Activated naive CD8-positive, alpha-beta T cell treated with anti-CD3 and anti-CD28 coated beads, Interleukin-2, amount 50 U/mL, for 24 hours (primary cell): ENCODE measurements at places on chromosomes 3 and 15.

- DNase-seq = no peak
Measured at GRCh38 chr3:153600896-153601295, 438.9 kb downstream of the RAP2B start.

GRCh38 chr3:139715743-139716360 is 38.1 kb upstream of the NMNAT3 start:
- DNase-seq = no peak

GRCh38 chr15:69861331-69862171 is 236.2 kb downstream of the TLE3 start:
- no peak for DNase-seq

- no peak for DNase-seq
Measured at GRCh38 chr3:151351648-151352047, 22.3 kb upstream of the P2RY13 start.

DNA sequence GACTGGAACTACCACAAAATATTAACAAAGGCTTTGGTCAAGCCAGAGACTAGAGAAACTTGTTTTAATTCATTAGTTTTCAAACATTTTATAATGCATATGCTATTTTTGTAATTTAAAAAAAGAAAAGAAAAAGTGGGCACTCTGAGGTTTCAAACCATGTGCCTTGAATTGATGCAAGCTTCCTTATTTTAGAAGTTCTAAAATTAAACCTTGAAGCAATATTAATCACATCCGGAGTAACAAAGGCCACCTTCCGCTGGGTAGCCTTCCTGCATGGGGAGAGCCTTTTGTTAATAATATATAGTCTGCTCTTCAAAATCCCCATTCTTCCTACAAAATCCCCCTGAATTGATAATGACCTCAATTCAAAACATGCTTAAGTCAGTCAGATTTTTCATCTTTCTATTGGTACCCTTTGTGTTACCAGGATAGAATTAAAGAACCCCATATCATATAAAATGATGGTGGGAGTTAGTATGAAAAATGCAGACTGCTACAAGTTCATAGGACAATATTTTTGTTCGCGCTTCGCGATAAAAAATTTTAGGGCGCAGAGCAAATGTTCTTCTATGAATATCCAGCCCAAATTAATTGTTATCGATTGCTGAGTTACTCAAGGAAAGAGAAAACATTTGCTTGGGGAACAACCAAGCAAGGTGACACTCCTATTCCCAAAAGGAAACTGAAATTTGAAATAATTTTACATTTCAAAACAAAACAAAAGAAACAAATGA is 30.6 kb downstream of the LDHAL6B start:
- no peak for DNase-seq

- no peak for DNase-seq
Measured at GRCh38 chr15:49387471-49387870, 35.6 kb upstream of the FGF7 start.

DNA sequence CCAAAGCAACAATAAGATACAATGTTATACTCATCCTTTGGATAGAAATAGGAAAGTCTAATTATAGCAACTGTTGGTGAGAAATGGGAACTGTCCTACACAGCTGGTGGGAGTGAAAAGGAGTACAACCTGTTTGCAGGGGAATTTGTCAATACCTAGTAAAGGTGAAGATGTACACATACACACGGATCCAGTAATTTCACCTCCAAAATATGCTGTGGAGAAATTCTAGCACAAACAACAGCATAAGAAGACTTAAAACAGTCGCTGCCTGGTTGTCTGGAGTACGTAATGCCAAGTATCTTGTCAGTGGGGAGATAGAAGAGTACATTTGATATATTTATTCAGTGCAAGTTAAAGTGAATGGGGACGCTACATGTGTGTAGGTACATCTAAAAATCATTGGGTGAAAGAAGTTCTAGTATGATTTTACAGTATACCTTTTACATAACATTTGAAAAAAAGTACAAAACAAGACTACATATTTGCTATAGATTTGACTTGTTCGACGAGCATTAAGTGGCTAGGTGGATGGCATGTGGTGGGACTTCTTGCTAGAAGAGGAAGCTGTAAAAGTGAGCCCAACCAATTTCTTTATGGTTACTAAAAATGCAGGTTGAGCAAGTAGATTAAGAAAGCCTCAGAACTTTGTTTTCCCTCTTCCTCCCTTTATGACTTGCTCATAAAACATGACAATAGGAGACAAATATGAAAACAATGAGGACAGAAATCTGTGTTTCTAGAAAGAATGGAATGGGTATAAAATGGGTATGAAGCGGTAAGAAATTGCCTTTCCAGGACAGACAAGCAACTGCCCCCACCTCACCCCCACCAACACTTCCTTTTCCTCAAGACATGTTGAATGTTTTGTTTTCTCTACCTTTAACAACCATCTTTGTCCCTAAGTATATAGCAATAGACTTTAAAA is 50.2 kb upstream of the CCR4 start:
- DNase-seq = no peak

DNA sequence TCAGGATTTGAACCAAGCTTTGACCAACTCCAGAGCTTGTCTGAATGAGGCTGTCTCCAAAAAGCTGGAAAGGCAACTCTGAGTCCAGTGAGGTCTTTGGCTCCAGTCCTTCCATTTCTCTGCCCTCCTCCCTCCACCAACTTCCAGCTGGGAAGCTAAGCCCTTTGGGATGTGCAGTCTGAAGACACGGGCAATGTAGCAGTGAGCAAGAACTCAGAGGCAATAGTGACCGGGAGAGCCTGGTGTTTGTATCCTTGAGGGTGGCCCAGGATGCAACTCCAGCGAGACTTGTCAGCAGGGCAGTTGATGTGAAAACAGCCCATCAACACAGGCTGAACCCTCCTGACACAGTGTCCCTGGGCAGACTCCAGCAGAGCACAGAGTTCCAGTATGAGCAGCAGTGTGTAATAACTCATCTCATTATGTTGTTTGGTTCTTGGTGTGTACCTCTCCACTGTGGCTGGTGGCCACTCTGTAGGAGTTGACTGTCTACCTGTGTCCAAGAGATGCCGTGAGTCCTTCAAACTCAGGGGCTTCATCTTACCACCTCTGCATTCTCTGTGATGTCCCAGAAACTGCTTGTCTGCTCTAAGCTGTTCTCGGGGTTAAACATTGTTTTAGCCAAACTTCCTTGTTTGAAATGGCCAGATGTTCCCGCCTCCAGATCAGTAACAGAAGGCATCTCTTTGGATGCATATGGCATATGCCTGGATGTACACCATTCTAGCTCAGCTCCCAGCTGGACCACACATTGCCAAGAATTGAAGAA is 6.6 kb downstream of the CDCP1 start:
- DNase-seq = no peak

DNA sequence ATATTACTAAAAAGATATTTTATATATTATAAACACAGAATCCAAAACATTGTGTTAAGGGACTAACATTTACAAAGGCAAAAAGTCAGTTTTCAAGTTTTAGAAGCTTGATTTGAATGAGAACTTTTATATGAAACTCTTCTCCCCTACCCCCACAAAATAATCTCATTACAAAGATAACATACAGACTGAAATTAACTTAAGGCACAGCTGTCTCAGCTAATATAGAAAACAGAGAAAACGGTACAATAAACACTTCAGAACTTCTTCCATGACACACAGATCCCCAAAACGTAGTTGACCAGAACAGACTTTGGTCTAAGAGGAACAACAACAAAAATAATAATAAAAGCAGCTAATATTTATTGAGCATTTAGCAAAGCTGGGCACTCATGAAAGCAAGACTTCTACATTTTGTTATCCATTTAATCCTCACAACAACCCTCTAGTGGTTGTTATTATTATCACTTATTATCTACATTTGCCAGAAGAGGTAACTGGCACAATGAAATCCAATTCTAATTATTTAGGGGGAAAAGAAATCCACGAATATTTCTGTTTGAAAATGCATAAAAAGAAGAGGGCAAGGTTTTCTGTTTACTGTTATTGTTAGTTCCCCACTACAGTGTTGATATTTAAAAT is 68.1 kb downstream of the PFN2 start:
- DNase-seq = no peak

DNA sequence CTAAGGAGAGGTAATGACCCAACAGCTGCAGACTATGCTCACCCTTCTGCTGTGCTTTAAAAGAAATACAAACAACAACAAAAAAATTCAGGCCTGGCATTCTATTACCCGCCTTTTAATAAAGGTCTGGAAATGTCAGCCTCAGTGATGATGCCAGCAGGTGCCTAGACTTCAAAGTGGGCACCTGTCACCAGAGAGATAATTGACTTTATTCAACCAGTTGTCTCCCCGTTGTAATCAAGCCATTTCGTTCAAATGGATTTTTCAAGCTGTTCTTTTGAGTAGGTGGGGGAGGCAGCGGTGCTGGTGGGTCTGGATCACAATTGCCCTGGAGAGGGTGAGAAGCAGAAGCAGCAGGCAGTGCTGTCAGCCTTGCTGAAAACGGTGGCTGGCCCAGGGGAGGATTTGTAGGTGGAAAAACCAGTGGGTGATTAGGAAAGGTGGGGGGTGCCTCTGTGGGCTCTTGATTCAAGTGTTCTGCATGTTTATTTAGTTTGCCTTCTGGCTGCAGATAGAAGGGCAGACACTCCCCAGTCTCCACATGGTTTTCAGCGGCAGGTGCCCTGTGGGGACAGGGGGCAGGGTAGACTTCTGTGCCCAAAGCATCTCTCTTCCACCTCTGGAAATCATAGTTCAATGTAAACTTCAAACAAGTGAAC is 300.2 kb upstream of the SLCO3A1 start:
- DNase-seq = no peak

- no peak for DNase-seq
Measured at GRCh38 chr3:130975251-130975650, 51.4 kb downstream of the ASTE1 start.

- DNase-seq = peak; percentile 3
Measured at GRCh38 chr15:95733931-95734330, 596.6 kb upstream of the NR2F2 start.

GRCh38 chr3:100334488-100335351 is at the start of gene NIT2:
Gene NIT2, plus strand, starts transcription at chr3:100334757. Its CDS starts 35 bp downstream, at chr3:100334792.
- DNase-seq = peak; percentile 86

DNA sequence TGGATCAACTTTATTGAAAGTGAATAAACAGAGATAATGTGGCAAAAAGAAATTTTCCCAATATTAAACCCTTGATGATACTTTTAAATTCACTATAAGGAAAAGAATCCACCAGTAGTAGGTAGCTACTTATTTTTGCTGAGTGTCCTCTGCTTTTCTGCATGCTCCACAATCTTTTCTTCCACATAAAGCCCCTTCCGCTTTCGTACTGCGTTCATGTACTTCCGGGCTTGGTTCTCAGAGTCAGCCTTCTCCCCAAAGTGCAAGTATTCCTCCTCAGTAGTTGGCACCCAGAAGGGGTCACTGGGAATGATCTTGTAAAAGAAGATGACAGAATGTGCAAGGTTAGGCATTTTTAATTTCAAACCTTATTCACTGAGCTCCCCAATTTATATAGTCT is 84.4 kb upstream of the MEX3B start:
- DNase-seq = no peak

DNA sequence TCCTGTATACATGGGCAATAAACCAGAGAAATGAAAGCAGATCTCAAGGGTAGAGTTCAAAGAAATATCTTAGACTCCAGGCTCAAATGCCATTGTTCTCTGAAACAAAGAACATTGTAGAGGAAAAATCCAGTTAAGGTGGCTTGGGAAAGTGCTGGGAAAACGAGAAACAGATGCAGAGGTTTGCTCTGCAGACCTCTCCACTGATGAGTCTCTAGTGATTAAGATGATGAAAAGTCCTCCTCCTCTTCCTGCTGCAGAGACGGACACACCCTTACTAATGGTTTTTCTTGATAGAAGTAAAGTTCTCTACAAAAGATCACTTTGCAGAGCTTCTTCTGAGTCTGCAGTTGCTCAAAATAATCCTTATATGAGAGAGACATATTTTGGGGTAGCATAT is 264.7 kb downstream of the GABRG3 start:
- DNase-seq = no peak

DNA sequence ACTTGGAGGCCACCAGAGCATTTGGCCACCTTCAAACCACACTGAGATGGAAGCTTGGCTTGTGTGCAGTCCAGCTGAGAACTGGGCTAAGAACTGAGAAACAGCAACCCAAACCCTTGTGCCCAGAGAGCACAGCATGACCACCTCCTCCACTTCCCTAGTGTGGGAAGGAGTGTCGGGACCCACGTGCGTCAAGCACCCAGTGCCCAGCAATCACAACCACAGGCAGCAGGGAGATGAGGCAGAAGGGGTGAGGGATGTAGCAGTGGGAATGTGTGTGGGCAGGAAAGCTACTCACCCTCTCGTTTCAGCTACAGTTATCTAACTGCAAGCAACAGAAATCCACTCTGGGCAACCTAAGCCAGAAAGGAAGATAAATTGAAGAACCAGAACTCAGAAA is 25.0 kb upstream of the RFTN1 start:
- no peak for DNase-seq

GRCh38 chr15:74233851-74234597 is 2.1 kb upstream of the CCDC33 start:
- DNase-seq = no peak

- DNase-seq = no peak
Measured at GRCh38 chr15:51251556-51251955, 86.8 kb downstream of the CYP19A1 start.

GRCh38 chr3:128182656-128183055 is 29.4 kb downstream of the EEFSEC start:
- no peak for DNase-seq

- no peak for DNase-seq
Measured at GRCh38 chr3:4019501-4019900, 220.3 kb downstream of the LRRN1 start.

GRCh38 chr3:123960781-123961507 is at the start of gene CCDC14:
Gene CCDC14, minus strand, starts transcription at chr3:123961229. Its CDS starts 56 bp downstream, at chr3:123961173.
- DNase-seq = peak; percentile 84

GRCh38 chr15:89356634-89357298 is 22.1 kb upstream of the POLG start:
- DNase-seq = no peak

DNA sequence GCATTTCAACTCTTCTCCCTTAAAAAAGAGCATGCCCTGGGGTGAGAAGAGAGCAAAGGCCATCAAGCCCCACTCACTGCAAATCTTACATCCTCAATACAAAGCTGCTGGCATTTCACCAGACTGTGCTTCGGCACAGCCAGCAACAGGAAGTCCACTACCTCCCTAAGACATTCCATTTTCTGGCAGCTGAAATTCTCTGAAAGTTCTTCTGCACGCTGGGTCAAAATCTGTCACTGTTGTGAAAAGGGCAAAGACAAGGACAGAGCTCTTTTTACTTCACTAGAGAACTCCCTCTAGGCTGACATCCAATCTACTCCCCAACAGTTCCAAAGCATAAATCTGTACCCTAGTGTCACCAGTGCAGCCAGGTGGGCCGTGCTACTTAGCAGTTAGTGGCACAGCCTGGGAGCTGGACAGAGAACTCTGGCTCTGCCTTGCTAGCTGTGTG is 6.3 kb downstream of the MTMR10 start:
- no peak for DNase-seq

DNA sequence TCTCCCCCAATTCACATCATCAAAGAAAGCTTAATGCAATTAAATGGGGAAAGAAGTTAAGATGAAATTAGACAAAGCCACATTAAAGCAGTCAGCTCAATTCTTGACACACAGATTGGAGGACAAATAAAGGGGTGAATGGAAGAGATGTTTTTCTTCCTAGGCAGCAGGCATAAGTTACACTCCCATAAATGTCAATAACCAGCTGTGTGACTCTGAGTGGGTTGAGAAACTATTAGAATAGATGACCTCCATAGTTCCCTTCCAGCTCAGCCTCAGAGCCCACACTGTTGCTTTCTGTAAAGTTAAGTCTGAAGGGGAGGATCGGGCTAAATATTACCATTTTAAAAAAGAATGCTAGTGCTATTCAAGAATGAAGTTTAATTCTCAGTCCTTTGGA is 71.0 kb downstream of the THBS1 start:
- DNase-seq = no peak

- DNase-seq = no peak
Measured at GRCh38 chr15:63834500-63835210, 907 bp upstream of the HERC1 start.
